Kidney tubule cell (primary cell): ENCODE measurements at places on chromosomes 11 and 22.
A peak's percentile ranks its signal among the peaks of the same experiment; 100 is the strongest.

DNA sequence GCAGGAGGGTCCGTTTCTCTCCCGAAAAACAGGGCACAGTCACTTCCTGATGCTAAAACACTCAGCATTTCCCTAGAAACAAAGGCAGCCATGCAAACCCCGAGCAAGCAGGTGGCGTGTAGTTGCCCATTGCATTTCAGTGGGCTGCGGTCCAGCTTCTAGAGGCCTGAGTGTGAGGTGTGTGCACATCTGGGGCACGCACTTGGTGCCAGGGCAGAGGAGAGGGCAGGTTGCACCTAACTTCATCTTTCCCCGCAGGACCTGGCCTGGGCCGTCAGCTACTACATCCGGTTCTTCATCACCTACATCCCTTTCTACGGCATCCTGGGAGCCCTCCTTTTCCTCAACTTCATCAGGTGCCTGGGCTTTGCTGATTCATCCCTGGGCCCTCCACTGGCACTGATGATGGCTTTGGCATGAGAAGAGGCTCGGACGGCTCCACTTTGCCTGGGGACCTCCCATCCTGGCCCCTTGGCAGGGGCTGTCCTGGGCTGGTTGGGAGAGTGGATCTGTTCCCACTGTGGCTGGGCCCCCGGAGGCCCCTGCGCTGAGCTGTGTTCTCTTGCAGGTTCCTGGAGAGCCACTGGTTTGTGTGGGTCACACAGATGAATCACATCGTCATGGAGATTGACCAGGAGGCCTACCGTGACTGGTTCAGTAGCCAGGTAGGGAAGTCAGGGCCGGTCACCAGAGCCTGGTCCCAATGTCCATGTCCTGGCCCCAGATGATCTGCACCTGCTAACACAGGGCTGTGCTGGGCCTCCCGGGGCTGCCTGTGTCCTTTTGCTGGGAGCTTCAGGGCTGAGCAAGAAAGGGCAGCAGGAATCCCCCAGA lies 28.4 kb downstream of the FADS3 start:
- DNase-seq: peak; percentile 59

DNA sequence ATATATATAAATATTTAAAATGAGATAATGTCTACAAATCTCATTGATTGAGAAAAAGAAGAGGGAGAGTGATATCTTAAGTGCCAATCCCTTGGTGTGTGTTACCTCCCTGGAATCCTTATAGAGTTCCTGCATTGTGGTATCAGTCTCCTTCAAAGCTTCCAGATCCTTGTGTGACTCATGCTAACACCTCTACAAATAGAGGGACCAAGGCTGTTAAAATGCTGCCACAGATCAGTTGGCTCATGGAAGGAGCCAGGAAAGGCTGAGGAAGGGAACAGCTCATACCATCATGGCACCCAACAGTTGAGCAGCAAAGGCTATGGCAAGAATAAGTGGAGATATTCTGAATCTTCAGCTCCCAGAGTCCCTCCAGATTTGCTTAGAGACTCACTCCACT lies 163.6 kb upstream of the ISX start:
- DNase-seq: peak; percentile 68

DNA sequence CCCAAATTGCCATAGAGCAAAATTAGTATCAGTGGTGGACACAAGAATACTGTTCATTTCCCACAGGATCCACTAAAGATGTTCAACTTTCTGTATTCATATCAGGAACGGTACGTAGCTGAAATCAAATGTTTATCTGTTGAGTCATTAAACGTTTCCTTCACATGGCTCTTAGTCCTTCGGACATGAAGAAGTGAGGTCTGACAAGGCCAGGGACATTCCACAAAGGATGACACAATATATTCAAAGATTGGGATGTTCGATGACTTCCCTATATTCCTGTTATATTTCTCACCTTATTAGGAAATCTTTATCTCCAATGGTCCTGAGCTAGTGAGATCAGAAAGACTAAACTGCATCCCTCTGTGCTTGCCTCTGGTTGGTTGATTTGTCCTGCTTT lies 129.0 kb downstream of the ETS1 start:
- DNase-seq: peak; percentile 95

GRCh38 chr11:124662106-124662505 lies 11.4 kb downstream of the SIAE start:
- DNase-seq: no peak

DNA sequence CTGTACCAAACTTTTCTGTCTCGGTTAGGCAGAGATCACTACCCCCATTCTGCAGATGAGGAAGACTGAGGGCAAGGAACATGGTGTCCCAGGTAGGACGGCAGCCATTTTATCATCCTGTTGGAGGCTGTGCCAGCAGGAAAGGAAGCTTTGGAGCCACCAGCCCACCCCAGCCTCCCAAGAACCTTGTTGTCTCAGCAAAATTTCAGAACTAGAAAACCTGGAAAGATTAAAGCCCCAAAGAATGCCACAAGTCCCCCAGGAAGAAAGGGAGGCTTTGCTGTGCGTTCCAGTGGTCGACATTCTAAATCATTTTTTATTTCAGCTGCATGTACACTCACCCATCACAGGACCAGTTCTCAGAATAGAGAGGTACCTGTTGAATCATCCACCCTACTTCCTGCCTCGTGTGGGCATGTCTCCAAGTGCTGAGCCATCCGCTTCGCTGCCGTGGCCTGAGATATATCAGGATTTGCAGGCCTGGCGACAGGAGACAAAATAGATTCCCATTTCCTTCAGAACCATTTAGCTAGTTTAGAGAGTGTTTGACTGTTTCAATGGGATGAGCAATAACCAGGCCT lies 13.0 kb upstream of the EIF3D start:
- peak; percentile 99 for DNase-seq

DNA sequence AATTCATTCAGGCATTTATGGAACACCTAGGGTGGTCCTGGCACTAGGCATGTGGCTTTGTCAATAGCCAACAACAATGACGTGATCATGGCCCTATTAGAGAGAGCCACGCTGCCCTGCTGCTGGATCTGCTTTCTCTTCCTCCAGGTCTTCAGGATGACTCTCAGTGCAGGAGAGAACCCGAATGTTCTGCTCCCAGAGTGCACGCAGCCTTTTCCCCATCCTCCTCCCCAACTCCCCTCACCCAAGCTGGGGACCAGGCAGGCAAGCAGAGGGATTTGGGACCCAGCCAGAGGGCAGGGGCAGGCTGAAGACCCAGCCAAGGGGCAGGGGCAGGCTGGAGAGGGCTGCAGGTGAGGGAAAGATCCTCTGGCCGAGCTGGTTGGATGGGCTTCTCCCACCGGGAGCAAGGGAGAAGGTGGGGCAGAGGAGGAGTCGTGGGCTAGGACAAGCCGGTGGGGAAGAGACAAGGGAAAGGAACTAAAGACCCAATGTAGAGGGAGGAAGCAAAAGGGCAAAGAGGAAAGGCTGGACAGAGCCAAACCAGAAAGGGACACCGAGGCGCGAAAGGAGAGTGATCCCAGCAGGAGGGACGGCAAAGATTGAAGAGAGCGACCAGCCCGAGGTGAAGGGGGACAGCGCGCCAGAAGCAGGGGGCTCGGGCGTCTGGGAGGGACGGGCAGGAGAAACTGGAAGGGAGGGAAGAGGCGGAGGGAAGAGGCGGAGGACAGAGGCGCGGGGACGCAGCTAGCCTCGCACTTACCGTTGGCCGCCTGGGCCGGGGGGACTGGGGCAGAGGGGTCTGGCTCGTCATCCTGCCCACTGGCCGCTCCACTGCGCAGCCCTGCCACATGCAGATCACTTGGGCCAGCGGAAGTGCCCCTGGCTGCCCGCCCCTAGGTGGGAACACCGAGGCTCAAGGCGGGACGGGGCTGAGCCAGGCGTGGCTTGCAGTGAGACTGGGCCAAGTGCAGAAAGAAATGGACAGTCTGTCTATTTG lies at the start of gene KCTD14:
Gene KCTD14, minus strand, starts transcription at position 880 of the 1,000 bp plus-strand sequence. Its CDS starts 27 bp downstream, at position 853.
- DNase-seq: peak; percentile 78

- no peak for DNase-seq
Measured at GRCh38 chr11:90251599-90251998, 28.8 kb upstream of the CHORDC1 start.

DNA sequence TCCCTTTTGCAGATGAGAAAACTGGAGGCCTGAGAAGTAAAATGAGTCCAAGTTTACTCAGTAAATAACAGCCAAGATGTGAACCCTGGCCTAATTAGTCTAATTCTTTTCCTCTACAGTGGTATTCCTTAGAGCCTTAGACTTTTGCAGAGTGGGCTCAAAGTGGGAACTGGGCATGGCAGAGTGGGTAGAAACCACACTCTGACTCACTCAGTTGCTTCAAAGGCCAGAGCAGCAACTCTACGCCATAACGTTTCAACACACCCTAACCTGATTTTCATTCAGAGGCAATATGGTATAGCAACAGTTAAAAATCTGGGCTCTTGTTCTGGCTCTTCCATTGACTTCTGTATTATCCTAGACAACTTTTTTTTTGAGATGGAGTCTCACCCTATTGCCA lies 2.8 kb downstream of the THRSP start:
- no peak for DNase-seq

- no peak for DNase-seq
Measured at GRCh38 chr11:47477753-47478152, 28.8 kb upstream of the RAPSN start.

DNA sequence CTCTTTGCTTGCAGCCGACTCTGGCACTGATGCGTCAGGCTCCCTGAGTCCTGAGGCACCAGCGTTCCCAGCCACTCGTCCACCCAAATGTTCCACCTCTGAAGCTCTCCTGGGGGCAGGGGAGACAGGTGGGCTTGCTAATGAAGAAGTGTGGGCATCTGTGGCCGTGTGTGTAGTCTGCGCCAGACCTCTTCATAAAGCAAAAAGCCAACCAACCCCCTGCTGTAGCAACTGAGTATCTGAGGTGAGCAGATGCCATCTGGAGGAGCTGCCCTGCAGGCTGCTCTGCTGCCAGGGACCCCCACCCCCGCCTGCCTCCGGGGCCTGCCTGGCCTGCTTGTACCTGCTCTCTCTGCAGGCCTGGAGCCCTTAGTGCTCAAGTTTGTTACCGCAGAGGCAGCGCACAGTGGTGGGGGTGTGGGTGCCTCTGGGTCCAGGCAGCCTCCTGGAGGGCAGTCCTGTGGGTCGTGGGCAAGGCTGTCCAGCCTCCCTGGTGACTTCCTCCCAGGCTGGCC lies 272.5 kb downstream of the TBC1D22A start:
- DNase-seq: no peak

DNA sequence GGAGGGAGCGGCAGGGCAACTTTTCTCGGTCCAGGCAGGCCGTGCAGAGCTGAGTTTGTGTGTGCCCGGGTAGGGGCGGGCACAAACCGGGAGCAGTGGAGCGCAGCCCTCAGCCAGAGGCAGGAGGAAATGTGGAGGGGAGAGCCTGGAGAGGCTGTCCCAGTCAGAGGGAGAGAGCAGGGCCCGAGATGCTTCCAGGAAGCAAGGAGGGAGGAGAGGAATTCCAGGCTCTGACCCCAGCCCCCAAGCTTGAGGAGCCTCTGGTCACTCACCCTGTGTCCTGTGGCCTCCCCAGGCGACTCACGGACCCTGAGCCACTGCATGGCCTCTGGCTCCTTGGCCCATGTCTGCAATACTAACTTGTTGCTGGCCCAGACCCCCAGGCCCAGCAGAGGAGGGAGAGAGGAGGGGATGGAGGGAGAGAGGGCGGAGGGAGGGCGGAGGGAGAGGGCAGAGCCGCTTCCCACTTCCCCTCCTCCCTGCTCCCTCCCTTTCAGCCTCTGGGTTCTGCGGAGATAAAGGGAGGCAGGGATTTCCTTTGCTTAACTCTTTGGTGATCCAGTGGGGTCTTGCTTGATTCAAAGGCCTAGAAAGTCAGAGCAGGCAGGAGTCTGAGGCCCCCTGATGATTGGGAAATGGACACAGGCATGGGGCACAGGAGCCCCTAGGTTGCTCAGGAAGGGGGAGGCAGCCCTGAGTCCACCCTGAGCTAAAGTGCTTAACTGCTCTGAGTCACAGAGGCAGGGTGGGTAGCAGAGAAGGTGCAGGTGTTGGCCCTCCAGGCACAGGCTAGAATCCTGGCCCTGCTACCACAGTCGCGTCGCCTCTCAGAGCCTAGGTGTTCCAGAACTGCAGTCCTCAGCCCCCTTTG lies at the start of gene C1QTNF6:
Gene C1QTNF6, minus strand, starts transcription at position 357 of the 871 bp plus-strand sequence. Its CDS starts 34 bp downstream, at position 323.
- peak; percentile 87 for DNase-seq

DNA sequence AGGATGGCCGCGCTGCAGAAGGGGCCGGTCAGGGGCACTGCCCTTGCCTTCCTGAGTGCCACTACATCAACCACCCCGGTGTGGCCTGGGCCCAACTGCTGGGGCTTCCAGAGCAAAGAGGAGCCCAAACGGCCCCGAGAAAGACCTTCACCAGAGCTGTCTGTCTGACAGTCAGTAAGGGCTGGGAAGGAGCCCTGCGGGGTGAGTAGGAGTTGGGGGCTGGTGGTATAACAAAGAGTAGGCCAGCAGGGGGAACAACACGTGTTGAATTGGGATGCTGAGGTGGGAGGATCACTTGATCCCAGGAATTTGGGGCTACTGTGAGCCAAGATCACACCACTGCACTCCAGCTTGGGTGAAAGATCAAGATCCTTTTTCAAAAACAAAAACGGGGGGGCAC lies 3.9 kb downstream of the GSTT4 start:
- no peak for DNase-seq
